Activated naive CD8-positive, alpha-beta T cell treated with anti-CD3 and anti-CD28 coated beads, Interleukin-2, amount 50 U/mL, for 24 hours (primary cell): ENCODE measurements at places on chromosomes 5 and 9.

DNA sequence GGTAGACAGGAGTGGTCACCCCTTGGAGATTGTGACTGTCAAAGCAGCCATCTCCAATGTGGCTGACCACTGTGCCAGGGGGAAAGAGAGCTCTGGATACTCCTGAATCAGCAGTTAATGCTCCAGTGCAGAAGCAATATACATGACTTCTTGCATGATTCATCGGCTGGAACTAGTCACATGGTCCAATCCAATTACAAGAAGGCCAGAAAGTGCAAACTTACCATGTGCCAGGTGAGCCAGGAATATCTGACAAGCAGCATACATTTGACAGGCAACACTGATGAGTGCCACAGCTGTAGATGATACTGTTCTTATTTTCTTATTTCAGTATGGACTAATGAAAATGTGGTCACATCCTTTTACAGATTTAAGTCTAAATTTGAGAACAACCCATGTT is 440.0 kb upstream of the MPDZ start:
- H3K4me3 ChIP-seq = no peak overlapping the region
- H3K27me3 ChIP-seq = no peaks in the 10 kb centered on the region
- H3K27ac ChIP-seq = no peak overlapping the region
- DNase-seq = no peak

- no peak for DNase-seq
- H3K4me3 ChIP-seq = no peak overlapping the region
- no peaks in the 10 kb centered on the region for H3K27me3 ChIP-seq
- no peak overlapping the region for H3K27ac ChIP-seq
Observed at GRCh38 chr9:120386390-120387131, 193.4 kb downstream of the CDK5RAP2 start.

DNA sequence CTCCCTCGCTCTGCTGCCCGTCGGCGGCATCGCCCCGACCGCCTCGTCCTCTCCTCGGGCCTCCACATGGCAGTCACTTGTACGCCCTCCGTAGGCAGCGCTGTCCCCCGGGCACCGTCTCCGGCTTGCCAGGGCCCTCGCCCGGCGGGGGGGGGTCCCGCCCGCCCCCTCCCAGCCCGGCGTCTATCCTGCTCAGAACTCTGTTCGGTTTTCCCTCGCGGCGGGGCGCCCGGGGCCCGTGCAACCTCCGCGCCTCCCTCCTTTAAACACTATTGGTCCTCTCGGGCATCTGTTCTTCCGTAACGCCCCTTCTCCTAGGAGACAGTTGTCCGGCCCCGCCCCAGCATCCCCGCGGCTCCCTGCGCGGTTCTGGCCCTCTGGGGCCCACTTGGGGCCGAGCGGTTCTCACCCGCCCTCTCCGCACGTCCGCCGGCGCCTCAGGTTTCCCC is 831 bp downstream of the ODF2 start:
- peaks cover 15% of the 10 kb centered on the region for H3K4me1 ChIP-seq
- peak; percentile 75 for DNase-seq
- peaks cover 22% of the 10 kb centered on the region for H3K36me3 ChIP-seq

DNA sequence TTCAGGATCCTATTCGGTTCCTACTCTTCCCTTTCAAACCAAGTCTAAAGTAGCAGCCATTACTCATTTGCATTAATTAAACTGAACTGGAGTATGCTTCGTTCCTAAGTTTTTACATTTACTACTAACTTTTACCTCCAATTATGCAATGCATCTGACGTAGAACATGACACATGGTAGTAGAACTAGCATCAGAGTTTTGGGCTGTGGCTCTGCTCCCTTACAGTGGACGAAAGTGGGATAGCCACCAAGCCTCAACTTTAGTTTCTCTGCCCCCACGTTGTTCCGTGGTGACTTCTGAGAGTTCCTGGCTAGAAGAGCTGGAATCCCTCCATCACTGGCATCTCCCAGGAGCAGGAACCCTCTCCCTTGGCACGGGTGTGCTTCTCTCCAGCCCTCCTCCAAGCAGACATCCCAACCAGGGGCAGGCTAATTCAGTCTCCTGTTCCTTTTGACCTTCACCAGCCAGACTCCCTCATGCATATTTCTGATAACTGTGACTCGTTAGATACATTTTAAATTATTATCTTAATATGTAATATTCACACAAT is 2.9 kb downstream of the IFNE start:
- H3K27me3 ChIP-seq = peaks cover 5% of the 10 kb centered on the region
- H3K27ac ChIP-seq = no peak overlapping the region
- no peak for DNase-seq

- no peaks in the 10 kb centered on the region for H3K4me1 ChIP-seq
- no peak for DNase-seq
- H3K4me3 ChIP-seq = no peak overlapping the region
- H3K36me3 ChIP-seq = peaks cover 27% of the 10 kb centered on the region
- no peak overlapping the region for H3K27ac ChIP-seq
Observed at GRCh38 chr9:34001298-34001697, 47.4 kb downstream of the UBAP2 start.

DNA sequence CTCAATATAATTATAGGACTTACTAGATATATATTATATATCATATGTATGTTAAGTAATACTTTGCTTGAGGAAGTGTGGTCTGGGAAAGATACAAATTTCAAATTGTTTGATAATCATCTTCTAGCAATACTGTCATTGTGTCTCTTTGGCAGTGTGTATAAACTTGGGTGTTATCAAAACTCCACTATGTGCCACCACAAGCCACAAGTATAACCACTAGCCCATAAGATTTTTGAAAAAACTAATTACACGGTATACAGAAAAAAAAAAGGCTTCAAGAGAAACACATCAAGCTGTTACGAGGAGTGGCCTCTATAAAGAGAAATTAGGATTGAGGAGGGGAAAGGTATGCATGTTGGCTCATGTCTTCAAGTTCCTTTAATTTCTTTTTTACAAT is 44.7 kb upstream of the PCSK5 start:
- H3K36me3 ChIP-seq = no peaks in the 10 kb centered on the region
- no peak for DNase-seq
- H3K27ac ChIP-seq = no peak overlapping the region
- no peak overlapping the region for H3K4me3 ChIP-seq
- H3K27me3 ChIP-seq = no peaks in the 10 kb centered on the region

DNA sequence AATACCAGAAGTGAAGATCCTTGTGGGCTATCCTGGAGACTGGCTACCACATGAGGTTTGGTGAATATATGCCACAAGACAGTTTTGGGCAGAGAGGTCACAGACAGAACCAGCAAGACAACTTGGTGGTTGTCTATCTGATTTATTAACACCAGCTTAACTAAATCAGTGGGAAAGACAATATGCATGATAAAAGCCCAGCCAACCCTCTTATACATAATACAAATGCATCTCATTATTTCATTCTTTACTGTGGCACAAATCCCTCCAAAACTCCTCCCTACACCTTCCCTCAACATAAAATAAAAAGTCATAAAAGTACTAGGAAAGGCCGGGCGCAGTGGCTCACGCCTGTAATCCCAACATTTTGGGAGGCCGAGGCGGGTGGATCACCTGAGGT is 8.1 kb downstream of the HINT1 start:
- H3K27ac ChIP-seq = no peak overlapping the region
- H3K4me1 ChIP-seq = peaks cover 29% of the 10 kb centered on the region
- H3K4me3 ChIP-seq = no peak overlapping the region
- no peak for DNase-seq
- H3K36me3 ChIP-seq = peaks cover 52% of the 10 kb centered on the region
- no peaks in the 10 kb centered on the region for H3K27me3 ChIP-seq

DNA sequence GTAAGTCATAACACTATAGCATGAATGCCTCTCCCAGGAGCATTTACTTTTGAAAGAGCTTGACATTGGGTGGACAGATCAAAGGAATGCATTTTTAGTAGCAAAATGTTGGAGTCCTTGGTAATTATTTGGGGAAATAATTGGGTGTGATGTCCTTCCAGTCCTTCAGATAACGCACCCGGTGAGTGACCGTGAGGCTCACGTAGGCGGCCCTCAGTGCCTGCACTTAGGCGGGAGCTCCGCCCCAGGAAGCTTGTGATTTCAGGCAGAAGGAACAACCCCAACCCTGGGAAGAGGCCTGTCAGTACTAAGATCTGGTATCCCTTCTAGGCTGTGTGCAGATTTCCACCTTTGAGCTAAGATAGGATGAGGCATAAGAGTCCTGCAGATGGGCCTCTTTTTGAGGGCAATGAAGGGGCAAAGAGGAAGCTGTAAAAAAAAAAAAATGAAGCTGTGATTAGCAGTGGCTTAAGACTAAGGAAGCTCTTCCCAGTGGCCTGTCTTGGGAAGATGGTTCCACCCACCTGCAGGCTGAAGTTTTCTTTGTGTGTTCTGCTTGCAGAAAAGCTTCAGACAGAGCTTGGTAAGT is 14.9 kb downstream of the BTNL9 start:
- H3K4me1 ChIP-seq = peaks cover 10% of the 10 kb centered on the region
- H3K4me3 ChIP-seq = no peak overlapping the region
- peaks cover 86% of the 10 kb centered on the region for H3K27me3 ChIP-seq

GRCh38 chr5:102528600-102528999 is 29.8 kb upstream of the SLCO6A1 start:
- peaks cover 3% of the 10 kb centered on the region for H3K27me3 ChIP-seq
- H3K27ac ChIP-seq = no peak overlapping the region
- no peaks in the 10 kb centered on the region for H3K36me3 ChIP-seq
- no peak for DNase-seq
- H3K4me3 ChIP-seq = no peak overlapping the region

DNA sequence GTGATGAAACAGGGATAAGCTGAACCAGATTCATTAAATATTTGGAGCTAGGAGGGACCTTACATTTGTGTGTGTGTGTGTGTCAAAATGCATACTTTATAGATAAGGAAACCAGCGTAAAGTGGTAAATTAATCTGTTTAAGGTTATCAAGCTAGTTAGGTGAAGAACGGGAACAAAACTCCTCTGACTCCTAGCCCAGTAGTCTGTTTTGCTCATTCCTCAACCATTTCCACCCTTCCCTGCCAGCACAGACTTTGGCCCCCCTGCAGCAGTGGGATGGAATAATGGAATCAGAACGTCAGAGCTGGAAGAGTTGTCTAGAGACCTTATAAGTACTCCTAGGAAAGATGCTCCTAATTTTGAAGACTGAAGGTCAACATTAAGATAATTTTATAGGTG is 6.5 kb downstream of the AGXT2 start:
- H3K4me3 ChIP-seq = no peak overlapping the region
- peaks cover 23% of the 10 kb centered on the region for H3K27me3 ChIP-seq

- no peak overlapping the region for H3K4me3 ChIP-seq
- no peaks in the 10 kb centered on the region for H3K4me1 ChIP-seq
- H3K27me3 ChIP-seq = no peaks in the 10 kb centered on the region
- no peak for DNase-seq
- H3K36me3 ChIP-seq = no peaks in the 10 kb centered on the region
Observed at GRCh38 chr5:152649609-152650008, 244.5 kb upstream of the NMUR2 start.

DNA sequence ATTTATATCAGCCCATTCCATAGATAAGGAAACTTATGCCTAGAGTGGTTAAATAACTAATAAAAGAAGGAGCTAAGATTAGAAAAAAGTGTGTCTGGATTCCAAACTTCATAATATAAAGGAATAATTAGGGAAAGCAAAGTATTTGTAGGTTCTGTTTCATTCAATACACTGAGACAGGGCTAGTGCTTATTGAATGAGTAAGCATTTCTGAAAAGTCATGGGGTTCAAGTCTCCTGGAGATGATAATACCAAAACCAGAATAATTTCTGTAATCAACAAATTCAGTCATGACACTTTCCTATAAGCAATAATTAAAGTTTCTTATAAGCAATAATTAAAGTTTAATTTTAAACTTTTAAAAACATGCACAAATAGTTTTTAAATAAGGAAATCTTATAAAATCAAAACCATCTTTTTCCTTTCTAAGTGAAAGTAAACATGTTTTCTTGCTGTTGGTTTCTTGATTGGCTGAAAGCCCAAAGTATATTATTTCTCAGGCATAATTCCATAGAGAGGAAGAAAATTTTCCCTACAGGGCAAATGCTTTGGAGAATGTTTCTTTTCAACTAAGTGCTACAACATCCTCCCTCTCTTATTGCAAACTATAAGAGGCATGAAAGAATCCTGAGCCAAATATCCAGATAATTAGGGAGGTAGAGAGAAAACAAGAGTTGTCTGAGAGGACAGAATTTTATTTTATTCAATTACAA is 510.2 kb downstream of the PRELID2 start:
- no peaks in the 10 kb centered on the region for H3K27me3 ChIP-seq
- H3K4me3 ChIP-seq = no peak overlapping the region
- no peak for DNase-seq
- H3K36me3 ChIP-seq = no peaks in the 10 kb centered on the region
- H3K27ac ChIP-seq = no peak overlapping the region

DNA sequence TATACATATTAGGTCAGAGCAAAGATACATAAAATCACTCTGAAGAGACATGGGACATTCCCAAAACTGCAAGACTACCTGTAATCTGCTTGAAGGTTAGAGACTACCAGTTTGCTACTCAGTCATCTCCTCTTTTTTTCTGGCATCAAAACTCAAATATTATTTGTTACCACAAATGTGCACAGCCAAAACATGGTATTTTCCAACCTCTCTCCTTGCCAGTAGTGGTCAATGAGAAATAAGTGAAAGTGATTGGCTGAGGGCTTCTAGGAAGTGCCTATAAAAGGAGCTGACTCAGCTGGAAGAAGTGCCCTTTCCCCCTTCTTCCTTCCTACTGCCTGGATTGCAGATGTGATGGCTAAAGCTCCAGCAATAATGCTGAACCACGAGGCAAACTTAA is 13.8 kb downstream of the GZMK start:
- peak overlapping the region; percentile 1 for H3K4me3 ChIP-seq
- H3K36me3 ChIP-seq = no peaks in the 10 kb centered on the region
- peak overlapping the region; percentile 77 for H3K27ac ChIP-seq
- H3K27me3 ChIP-seq = no peaks in the 10 kb centered on the region
- H3K4me1 ChIP-seq = peaks cover 38% of the 10 kb centered on the region
- no peak for DNase-seq

DNA sequence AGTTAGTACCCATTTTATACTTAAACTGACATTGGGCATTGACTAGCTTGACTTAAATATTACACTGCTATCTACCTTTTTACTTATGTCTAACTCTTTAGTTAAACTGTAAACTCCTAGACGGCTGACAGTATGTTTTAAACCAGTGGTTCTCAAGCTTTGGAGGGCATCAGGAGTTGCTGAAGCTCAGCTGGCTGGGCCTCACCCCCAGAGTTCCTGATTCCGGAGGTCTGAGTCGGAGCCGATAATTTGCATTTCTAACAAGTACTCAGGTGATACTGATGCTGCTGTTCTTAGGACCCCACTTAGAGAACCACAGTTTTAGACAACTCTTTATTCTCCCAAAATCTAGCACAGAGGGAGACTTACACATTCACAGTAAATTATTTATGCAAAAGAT is 63.3 kb upstream of the PCA3 start:
- DNase-seq = no peak
- H3K4me3 ChIP-seq = no peak overlapping the region
- no peaks in the 10 kb centered on the region for H3K36me3 ChIP-seq
- no peak overlapping the region for H3K27ac ChIP-seq
- peaks cover 31% of the 10 kb centered on the region for H3K27me3 ChIP-seq

GRCh38 chr5:150129813-150130492 is 25.7 kb downstream of the PDGFRB start:
- H3K27ac ChIP-seq = no peak overlapping the region
- no peaks in the 10 kb centered on the region for H3K4me1 ChIP-seq
- no peak overlapping the region for H3K4me3 ChIP-seq
- H3K36me3 ChIP-seq = no peaks in the 10 kb centered on the region
- no peaks in the 10 kb centered on the region for H3K27me3 ChIP-seq

GRCh38 chr5:42595597-42595996 is 161.0 kb upstream of the CCDC152 start:
- no peak for DNase-seq
- H3K4me1 ChIP-seq = no peaks in the 10 kb centered on the region
- no peaks in the 10 kb centered on the region for H3K36me3 ChIP-seq
- H3K27me3 ChIP-seq = peaks cover 9% of the 10 kb centered on the region
- no peak overlapping the region for H3K27ac ChIP-seq
- no peak overlapping the region for H3K4me3 ChIP-seq
